ENCODE measurements at places on chromosomes 11 and 22. TPM values are rescaled to one million over a fixed set of nuclear protein-coding genes. Genes with fewer than 3 reads are reported as not detected.

The IFITM1 gene
- 1,265 TPM for total RNA-seq

The KDM4E gene
- total RNA-seq = not detected

The TSPAN18 gene
- 8.7 TPM for total RNA-seq

The HSPB2 gene
- not detected for total RNA-seq

The IL18 gene
- 0.26 TPM for total RNA-seq

The NFAM1 gene
- total RNA-seq = 0.05 TPM

GRCh38 chr11:113296447-113297205, 17.8 kb upstream of the TTC12 start:
- H3K27ac ChIP-seq = no peak overlapping the region
- no peak for DNase-seq
- no peaks in the 10 kb centered on the region for H3K36me3 ChIP-seq
- H3K4me1 ChIP-seq = no peaks in the 10 kb centered on the region

GRCh38 chr11:5277807-5278382, 8.2 kb upstream of the HBE1 start:
- H3K4me1 ChIP-seq = no peaks in the 10 kb centered on the region
- no peak for DNase-seq
- H3K27me3 ChIP-seq = no peaks in the 10 kb centered on the region
- H3K36me3 ChIP-seq = no peaks in the 10 kb centered on the region

DNA sequence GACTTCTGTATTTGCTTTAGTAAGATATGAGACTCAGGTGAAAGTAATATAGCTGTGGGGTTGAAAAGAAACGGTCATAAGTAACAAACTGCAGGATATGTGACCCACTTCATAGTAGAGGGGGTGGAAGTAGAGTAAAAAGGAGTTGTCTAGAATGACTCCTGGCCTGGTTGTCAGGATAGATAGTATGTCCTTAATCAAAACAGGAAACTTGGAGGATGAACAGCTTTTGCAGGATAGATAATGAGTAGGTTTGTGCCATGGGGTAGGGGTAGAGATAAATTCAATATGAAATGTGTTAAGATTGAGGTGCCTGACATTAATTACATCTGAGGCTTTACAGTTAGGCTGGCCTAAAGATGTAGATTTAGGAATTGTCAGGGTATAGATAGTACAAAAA, 47.0 kb upstream of the B3GNT6 start:
- H3K4me1 ChIP-seq = no peaks in the 10 kb centered on the region
- no peaks in the 10 kb centered on the region for H3K27me3 ChIP-seq
- H3K36me3 ChIP-seq = no peaks in the 10 kb centered on the region
- H3K4me3 ChIP-seq = no peak overlapping the region
- no peak for DNase-seq

- H3K27ac ChIP-seq = no peak overlapping the region
- no peaks in the 10 kb centered on the region for H3K4me1 ChIP-seq
- no peak overlapping the region for H3K4me3 ChIP-seq
- no peak for DNase-seq
- H3K36me3 ChIP-seq = no peaks in the 10 kb centered on the region
These were observed 247.1 kb downstream of the C11orf87 start for GRCh38 chr11:109668973-109669634.

DNA sequence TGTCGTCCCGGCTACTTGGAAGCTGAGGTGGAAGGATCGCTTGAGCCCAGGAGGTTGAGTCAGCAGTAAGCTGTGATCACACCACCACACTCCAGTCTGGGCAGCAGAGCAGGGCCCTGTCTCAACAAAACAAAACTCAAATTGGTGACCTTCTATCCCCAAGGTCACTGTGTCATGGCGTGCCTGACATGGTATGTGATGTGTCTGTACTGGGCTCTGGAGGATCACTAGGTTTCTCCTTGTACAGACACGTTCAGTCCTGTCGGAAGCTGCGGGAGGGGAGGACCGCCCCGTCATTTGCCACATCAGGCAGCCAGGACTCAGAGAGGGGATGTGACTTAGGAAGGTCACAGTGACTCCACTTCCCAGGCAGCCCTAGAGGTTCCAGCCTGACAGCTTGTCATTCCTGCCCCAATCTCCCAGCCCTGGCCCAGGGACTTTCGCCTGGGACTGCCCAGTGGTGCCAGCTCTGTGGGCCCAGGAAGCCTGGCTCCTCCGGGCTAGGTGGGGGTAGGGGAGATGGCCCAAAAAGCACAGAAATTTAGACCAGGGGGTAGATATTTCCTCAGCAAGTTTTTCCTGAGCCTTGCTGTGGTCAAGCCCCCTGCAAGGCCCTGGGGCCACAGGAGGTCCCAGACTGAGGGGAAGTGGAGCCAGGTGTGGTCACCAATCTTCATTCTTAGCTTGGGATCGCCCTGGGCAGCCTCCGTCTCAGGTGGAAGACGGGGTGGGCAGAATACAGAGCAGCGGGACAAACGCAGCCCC, 53.2 kb downstream of the TRIOBP start:
- no peak for DNase-seq
- H3K27ac ChIP-seq = no peak overlapping the region
- peaks cover 13% of the 10 kb centered on the region for H3K36me3 ChIP-seq
- H3K4me3 ChIP-seq = no peak overlapping the region
- peaks cover 28% of the 10 kb centered on the region for H3K4me1 ChIP-seq

DNA sequence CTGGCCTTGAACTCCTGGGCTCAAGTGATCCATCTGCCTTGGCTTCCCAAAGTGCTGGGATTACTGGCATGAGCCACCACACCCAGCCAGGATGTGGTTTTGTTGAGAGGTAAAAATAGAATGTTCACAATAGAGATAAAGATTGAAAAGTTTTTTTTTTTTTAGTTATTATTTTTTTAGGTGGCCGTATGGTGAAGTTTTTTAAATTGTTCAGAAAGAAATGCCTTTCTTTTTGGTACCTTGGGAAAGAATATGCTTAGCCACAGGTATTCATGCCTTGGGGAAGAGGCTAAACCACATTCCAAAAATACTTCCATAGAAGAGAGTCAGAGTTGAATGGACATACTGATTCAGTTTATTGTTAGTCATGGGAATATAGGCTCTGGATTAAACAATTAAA, 143.4 kb downstream of the C11orf91 start:
- peaks cover 6% of the 10 kb centered on the region for H3K27me3 ChIP-seq
- H3K4me1 ChIP-seq = peaks cover 3% of the 10 kb centered on the region
- H3K36me3 ChIP-seq = no peaks in the 10 kb centered on the region
- no peak overlapping the region for H3K27ac ChIP-seq
- no peak overlapping the region for H3K4me3 ChIP-seq

- no peak overlapping the region for H3K4me3 ChIP-seq
- DNase-seq = no peak
- H3K36me3 ChIP-seq = no peaks in the 10 kb centered on the region
- peaks cover 3% of the 10 kb centered on the region for H3K4me1 ChIP-seq
- no peak overlapping the region for H3K27ac ChIP-seq
These were observed 38.4 kb upstream of the HORMAD2 start for GRCh38 chr22:30041881-30042280.

GRCh38 chr11:94586978-94587377, 19.8 kb downstream of the PIWIL4 start:
- DNase-seq = no peak
- H3K4me3 ChIP-seq = no peak overlapping the region
- H3K4me1 ChIP-seq = no peaks in the 10 kb centered on the region

DNA sequence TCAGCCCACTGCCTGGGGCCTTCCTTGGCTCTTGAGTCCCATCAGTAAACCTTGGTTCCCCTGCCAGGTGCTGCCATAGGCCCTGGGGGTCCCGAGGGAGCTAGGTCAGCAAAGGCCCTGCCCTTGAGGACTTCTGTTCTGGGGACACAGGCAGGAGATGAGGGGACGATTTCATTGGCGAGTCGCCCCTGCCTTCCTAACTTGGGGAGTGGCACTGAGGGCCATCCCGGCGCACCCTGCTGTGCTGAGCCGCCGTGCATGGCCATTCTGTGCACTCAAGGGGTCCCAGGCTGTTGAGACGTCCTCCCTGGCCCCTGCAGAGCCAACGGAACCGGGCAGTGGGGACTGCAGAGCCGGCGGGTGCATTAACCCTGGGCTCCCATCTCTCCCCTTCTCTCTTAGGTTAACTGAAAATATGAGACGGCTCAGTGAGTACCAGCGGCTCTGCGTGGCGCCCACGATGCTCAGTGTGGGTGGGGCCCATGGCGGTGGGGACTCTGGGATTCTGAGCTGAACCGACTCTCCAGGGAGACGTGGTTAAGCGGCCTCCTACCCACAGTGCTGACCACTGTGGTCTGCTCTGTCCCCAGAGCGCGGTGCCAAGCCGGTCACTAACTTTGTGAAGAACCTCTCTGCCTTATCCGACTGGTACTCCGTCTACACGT, 43.4 kb downstream of the GRAMD4 start:
- peaks cover 9% of the 10 kb centered on the region for H3K4me1 ChIP-seq
- DNase-seq = no peak
- no peaks in the 10 kb centered on the region for H3K36me3 ChIP-seq

DNA sequence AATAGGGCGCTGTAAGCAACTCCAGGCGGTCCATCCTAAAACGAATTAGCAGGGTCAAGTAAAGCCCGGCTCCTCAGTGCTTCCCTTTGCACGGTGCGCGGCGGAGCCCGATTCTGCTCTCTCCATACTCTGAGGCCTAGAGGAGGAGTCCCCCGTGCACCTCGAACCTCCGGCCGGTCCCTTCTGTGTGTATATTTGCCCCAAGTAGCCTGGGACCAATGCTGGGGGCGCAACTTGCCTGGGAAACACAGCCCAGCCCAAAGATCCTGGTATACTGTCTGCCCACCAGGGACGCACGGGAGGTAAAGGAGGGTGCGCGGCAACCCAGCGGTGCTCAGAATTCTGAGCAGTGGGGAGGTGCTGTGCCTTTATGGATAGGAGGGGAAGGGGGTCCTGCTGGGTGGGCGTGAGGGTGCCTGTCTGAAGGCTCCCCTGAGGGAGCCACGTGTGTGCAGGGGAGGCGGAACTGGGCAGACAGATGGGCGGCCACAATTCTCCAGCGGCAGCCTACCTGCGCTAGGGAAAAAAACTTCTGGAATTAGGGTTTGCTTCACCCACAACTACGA, 4.8 kb upstream of the TBX1 start:
- no peak for DNase-seq
- peaks cover 24% of the 10 kb centered on the region for H3K4me1 ChIP-seq
- H3K27me3 ChIP-seq = peaks cover 61% of the 10 kb centered on the region

GRCh38 chr22:41140365-41140957, 48.1 kb downstream of the EP300 start:
- H3K27me3 ChIP-seq = no peaks in the 10 kb centered on the region
- no peak for DNase-seq
- peaks cover 66% of the 10 kb centered on the region for H3K36me3 ChIP-seq

DNA sequence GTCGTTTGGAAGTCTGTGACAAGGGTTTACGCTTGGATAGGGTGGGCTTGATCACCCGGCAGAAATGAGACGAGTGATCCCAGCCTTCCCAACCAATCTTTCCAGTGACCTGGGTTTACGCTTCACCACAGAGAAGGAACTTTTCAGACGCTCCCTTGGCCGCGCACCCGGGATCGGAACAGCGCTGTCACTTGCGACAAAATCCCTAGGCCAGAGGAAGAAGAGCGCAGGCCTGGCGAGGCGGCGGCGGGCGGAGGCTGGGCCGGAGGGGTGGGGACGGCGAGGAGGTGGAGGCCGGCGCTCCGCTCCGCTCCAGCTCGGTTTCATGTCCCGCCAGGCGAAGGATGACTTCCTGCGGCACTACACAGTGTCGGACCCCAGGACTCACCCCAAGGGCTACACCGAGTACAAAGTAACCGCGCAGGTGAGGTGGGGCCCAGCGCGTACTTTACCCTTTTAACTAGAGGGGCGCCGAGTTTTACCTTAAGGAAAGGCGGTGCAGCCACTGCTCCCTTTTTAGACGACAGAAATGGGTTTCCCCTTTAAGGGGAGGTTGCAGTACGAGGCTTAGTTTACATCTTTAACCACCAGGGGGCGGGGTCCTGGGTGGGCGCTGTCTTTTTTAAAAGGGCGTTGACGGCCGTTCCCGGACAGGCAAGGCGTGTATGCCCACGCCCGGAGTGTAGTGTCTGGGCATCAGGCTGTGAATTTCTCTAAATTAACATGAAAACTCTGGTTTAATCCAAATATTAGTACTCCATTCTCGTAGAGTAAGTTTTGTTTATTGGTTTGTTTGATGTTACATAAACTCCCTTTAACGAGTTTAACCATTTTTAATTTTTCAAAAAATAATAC, at the start of gene SNX15:
Gene SNX15, plus strand, starts transcription at position 227 of the 855 bp plus-strand sequence. Its CDS starts 99 bp downstream, at position 326.
- DNase-seq = peak; percentile 96
- H3K4me3 ChIP-seq = peak within 1 kb of the TSS; percentile 75
- peaks cover 5% of the 10 kb centered on the region for H3K36me3 ChIP-seq
- H3K27ac ChIP-seq = peak within 1 kb of the TSS; percentile 91
- peaks cover 22% of the 10 kb centered on the region for H3K4me1 ChIP-seq
- H3K27me3 ChIP-seq = peaks cover 2% of the 10 kb centered on the region

- H3K4me1 ChIP-seq = no peaks in the 10 kb centered on the region
- H3K4me3 ChIP-seq = no peak overlapping the region
- DNase-seq = no peak
- peaks cover 24% of the 10 kb centered on the region for H3K27me3 ChIP-seq
These were observed 40.8 kb downstream of the MAP6 start for GRCh38 chr11:75627906-75628668.

- H3K27me3 ChIP-seq = no peaks in the 10 kb centered on the region
- no peak for DNase-seq
- H3K4me3 ChIP-seq = no peak overlapping the region
- H3K27ac ChIP-seq = no peak overlapping the region
These were observed 118.8 kb downstream of the ABTB2 start for GRCh38 chr11:34238966-34239365.

DNA sequence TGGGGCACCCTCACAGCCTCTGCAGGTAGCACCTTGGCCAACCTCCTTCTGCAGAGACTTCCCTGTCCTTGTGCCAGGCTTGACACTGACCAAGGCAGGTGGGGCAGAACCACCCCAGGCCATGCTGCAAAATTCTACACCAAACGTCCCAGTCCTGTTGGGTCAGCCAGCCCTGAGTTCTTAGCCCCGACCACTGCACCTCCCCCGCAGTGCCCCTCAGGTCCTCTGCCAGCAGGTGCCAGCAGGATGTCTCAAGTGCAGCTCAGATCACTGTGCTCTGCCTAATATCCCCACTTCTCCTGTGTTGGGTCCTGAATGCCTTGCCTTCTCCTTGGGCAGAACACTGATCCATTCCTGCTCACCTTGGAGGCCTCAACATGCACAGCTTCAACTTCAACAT, 999.7 kb downstream of the TBC1D22A start:
- no peaks in the 10 kb centered on the region for H3K36me3 ChIP-seq
- no peak overlapping the region for H3K4me3 ChIP-seq
- H3K4me1 ChIP-seq = no peaks in the 10 kb centered on the region
- H3K27me3 ChIP-seq = no peaks in the 10 kb centered on the region

DNA sequence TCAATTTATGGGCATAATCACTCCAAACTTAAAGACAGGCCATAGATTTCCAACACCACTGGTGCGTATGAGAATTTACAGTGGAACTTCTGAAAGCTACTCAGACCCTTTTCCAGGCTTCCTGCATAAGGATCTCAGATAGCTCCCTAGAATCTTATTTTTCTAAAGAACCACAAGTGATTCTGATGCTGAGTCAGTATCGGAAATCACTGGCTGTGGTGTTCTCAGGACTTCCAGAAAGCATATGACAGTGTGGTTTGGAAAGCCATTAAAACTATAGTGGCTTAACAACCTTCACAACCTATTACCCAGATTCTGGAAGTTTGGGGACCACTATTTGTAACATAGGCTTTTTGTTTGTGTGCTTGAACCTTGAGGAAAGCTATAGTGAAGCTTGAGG, 756.0 kb downstream of the DLG2 start:
- no peaks in the 10 kb centered on the region for H3K36me3 ChIP-seq
- H3K4me3 ChIP-seq = no peak overlapping the region
- no peak for DNase-seq
- H3K27me3 ChIP-seq = no peaks in the 10 kb centered on the region
- H3K27ac ChIP-seq = no peak overlapping the region
- no peaks in the 10 kb centered on the region for H3K4me1 ChIP-seq
